ENCODE measurements at places on chromosomes 3 and 15.

DNA sequence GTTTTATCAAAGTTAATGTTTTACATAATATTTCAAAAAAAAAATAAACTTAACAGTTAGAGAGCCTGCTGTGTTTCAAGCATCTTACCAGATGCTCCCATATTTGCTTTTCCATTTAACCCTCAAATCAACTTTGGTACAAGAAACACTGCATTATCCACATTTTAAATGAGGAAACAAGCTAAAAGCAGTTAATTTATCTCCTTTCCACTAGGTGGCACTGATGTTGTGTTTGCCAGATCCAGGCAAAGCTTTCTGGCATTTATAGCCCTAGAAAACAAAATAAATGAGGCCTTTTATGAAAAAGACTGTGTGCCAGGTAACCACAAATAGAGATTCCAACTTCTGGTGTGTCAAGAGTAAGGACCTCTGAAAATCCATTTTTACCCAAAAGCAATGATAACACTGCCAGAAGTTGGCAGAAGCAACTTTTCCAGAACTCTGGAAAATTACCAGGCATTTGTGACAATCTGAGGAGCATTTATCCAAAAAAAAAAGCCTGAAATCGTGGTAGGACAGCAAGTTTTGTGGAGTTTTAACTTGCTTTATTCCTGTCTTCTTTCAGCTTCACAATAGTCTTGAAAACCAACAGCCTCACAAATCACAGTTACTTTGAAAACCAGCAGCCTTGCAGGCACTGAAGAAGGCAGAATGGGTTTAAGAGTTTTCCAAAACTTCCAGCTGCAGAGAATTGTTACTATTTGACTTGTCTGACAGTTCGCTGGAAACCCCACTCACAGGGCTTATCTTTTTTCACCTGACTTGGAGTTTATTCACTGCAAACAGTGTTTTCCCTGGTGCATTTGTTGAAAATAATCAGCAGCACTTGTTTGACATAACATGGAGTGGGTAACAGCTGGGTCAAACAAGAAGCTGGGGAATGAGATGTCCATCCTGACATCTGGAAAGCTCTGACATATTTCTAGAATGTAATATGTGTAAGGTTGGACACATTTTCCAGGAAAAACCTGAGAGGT is 9.2 kb downstream of the FAM162A start:
- H3K27me3 ChIP-seq = no peaks in the 10 kb centered on the region
- H3K36me3 ChIP-seq = peaks cover 2% of the 10 kb centered on the region
- H3K4me1 ChIP-seq = no peaks in the 10 kb centered on the region
- DNase-seq = peak; percentile 65

DNA sequence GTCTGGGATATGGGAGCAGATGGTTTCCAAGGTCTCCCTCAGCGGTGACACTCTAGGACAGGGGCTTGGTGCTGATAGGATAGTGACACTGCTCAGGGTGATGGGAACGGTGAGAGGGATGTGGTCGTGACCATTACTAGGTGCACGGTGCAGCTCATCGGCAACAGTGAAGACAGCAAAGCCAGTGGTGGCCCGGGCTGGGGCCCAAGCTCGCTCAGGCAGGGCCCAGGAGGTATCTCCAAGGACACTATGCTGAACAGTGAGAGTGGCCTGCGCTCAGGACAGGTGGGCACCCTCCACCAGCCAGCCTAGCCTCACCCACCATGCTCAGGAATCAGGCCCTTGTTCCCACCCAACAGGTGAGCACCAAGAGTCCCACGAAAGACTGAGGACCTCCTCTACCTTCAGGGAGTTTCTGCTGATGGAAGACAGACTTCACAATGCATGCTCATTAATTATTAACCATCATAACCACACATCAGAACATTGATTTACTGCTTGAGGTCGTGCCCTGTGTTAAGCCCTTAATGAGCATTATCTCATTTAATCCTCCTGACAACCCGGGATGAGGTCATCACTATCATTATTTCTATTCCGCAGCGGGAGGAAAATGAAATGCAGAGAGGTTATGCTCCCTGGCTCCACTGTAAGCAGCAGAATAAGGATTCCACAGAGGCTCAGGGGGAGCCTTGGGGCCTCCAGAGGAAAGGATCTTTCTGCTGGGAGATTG is 269.4 kb downstream of the UACA start:
- H3K4me3 ChIP-seq = no peak overlapping the region
- peaks cover 20% of the 10 kb centered on the region for H3K4me1 ChIP-seq
- DNase-seq = no peak
- H3K27me3 ChIP-seq = no peaks in the 10 kb centered on the region

- DNase-seq = no peak
- peaks cover 4% of the 10 kb centered on the region for H3K36me3 ChIP-seq
- H3K27ac ChIP-seq = peak overlapping the region; percentile 83
- H3K27me3 ChIP-seq = no peaks in the 10 kb centered on the region
- peaks cover 8% of the 10 kb centered on the region for H3K4me1 ChIP-seq
These were observed 1.4 kb downstream of the CIAO2A start for GRCh38 chr15:64092075-64092820.

GRCh38 chr3:127672429-127673190 is at the start of gene ABTB1:
ABTB1 (plus strand) TSS chr3:127672952; CDS start chr3:127673026, 74 bp downstream.
- H3K4me3 ChIP-seq = peak within 1 kb of the TSS; percentile 86
- peak; percentile 89 for DNase-seq
- H3K4me1 ChIP-seq = peaks cover 17% of the 10 kb centered on the region
- peak within 1 kb of the TSS; percentile 95 for H3K27ac ChIP-seq

- no peak overlapping the region for H3K4me3 ChIP-seq
- H3K36me3 ChIP-seq = no peaks in the 10 kb centered on the region
- no peak for DNase-seq
- H3K4me1 ChIP-seq = no peaks in the 10 kb centered on the region
These were observed 17.1 kb downstream of the MGLL start for GRCh38 chr3:127805026-127805753.

- no peak overlapping the region for H3K27ac ChIP-seq
- H3K4me3 ChIP-seq = no peak overlapping the region
- no peaks in the 10 kb centered on the region for H3K4me1 ChIP-seq
- no peaks in the 10 kb centered on the region for H3K36me3 ChIP-seq
- H3K27me3 ChIP-seq = no peaks in the 10 kb centered on the region
- no peak for DNase-seq
These were observed 97.6 kb upstream of the CNTN3 start for GRCh38 chr3:74711913-74712512.

DNA sequence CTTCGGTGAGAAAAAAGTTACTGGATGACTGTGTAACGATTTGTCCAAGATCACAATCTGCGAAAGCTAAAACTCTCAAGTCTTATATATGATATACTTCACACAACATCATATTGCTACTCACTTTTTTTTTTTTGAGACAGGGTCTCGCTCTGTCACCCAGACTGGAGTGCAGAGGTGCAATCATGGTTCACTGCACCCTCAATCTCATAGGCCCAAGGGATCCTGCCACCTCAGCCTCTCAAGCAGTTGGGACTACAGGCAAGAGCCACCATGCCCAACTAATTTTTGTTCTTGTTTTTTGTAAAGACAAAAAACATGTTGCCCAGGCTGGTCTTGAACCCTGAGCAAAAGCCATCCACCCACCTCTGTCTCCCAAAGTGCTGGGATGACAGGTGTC is 5.4 kb upstream of the ATP13A4 start:
- no peak overlapping the region for H3K4me3 ChIP-seq
- no peak overlapping the region for H3K27ac ChIP-seq
- DNase-seq = no peak
- H3K27me3 ChIP-seq = no peaks in the 10 kb centered on the region
- no peaks in the 10 kb centered on the region for H3K36me3 ChIP-seq

DNA sequence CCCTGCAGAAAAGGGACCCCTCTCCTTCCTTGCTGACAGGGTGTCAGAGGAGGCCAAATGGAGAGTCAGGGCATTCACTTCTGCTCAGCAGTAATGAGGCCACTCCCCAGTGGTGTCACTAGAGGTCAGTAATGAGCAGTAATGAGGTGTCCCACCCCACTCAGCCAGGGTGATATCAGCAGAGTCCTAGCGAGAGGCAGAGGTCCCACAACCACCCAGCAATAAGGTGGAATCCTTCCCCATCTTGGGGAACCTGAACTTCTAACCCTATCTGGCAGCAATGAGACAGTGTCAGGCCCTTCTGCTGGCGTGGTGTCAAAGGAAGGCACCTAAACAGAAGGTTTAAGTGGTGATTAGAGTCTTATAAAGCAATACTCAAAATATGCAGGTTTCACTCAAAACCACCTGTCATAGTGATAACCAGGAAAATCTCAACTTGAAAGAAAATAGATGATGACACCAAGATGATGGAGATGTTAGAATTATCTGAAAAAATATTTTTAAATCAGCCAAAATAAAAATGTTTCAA is 12.9 kb downstream of the OCA2 start:
- no peaks in the 10 kb centered on the region for H3K36me3 ChIP-seq
- no peak overlapping the region for H3K4me3 ChIP-seq
- DNase-seq = peak; percentile 49
- no peak overlapping the region for H3K27ac ChIP-seq
- no peaks in the 10 kb centered on the region for H3K27me3 ChIP-seq
- no peaks in the 10 kb centered on the region for H3K4me1 ChIP-seq

DNA sequence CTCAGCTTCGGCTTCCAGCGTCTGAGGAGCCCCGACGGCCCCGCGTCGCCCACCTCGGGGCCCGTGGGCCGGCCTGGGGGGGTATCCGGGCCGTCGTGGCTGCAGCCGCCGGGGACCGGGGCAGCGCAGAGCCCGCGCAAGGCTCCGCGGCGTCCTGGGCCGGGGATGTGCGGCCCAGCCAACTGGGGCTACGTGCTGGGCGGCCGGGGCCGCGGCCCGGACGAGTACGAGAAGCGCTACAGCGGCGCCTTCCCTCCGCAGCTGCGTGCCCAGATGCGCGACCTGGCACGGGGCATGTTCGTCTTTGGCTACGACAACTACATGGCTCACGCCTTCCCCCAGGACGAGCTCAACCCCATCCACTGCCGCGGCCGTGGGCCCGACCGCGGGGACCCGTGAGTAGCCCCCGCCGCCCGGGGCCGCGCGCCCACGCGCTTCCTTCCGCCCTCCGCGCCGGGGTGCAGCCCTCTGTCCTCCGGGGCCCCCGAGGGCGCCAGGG is 462 bp downstream of the EDEM1 start:
- peak overlapping the region; percentile 88 for H3K4me3 ChIP-seq
- peaks cover 6% of the 10 kb centered on the region for H3K4me1 ChIP-seq
- no peaks in the 10 kb centered on the region for H3K36me3 ChIP-seq
- no peaks in the 10 kb centered on the region for H3K27me3 ChIP-seq

All from lung (tissue), 17 donors.